ENCODE measurements at places on chromosomes 2 and 18.

GRCh38 chr2:96921561-96922319 lies 51.9 kb upstream of the SEMA4C start:
- no peak for DNase-seq

DNA sequence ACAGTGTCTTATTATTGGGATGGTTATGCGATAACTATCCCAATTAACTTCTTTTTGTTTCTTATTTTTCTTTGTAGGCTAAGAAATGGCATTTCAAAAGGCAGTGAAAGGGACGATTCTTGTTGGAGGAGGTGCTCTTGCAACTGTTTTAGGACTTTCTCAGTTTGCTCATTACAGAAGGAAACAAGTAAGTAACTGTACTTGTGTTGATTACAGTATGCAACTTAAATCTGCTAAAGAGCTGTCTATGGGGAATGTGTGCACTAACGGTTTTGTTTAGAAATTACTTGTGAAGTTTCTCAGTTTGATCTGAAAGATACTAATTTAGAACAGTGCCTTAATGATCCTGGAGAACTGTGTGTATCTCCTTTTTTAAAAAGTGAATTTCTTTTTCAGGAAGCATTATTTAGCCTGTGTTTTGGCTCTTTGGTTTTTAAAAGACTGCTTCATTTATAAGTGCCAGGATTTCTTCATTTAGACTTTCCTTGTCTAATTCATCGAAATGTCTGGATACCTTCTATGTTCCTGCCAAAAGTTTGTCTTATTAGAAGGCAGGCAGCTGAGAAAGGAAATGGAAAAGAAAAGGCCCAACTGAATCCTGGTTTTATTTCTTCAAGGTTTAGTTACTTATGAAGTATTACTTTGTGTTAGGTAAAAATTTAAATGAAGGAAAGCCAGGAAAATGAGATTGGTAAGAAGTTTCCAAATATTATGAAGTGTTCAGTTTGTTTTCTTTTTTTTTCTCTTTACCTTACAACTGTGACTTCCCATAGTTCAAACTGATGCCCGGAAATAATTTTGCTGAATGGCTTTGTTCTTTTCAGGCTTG lies 40.1 kb downstream of the GPD2 start:
- no peak for DNase-seq

GRCh38 chr2:31386648-31387047 lies 27.9 kb downstream of the XDH start:
- DNase-seq = no peak

DNA sequence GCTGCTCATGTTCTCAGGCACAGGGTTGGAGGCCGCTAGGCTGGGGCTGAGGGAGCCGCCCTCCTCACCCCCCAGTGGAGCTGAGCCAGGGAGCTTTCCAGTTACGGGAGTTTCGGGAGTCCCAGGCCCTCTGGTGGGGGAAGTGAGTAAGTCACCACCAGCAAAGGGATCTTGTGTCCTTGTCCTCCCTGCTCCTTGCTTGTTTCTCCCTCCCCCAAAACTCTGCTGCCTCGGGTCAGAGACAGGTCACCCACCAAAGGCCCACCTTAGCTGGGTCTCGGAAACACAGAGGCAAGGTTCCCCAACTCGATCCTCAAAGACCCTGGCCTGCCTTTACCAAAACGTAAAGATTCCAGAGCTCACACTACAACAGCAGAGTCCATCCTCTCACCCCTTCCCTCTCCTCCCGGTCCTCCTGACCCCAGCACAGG lies 60.5 kb upstream of the POMC start:
- DNase-seq = no peak

DNA sequence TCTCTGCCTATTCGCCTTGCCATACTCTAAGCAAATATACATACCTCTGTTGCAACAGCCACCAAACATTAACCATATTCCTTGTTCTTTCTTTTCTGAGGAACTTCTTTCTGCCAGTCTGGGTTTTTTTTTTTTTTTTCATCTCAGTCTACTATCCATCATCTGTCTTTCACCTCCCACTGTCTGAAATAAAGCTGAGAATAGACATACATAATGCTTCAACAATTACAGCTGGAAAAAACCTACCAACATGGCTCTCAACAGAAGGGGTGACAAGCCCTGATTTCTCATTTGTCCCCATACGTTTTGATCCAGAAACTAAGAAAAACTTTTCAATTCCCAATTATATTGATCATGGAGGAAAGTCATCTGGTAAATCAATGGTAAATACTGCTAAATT lies 728.8 kb upstream of the POU3F3 start:
- no peak for DNase-seq

DNA sequence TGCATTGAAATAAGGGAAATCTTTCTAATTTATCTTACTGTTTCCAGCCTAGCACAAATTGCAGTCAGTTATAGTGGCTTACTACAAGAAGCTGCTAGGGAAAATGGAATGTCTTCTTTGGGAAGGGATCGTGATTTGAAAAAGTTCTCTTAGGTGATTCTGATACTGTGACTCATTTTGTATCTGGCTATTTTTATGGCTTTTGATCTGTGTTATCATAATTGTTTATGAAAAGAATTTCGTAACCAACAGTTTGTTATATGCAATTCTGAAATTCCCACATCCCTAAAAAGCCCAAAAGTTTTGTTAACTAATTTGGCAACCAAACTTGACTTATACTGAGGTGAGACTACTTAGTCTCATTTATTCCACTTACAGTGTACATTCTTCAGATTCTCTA lies 12.4 kb downstream of the PTPN4 start:
- no peak for DNase-seq

DNA sequence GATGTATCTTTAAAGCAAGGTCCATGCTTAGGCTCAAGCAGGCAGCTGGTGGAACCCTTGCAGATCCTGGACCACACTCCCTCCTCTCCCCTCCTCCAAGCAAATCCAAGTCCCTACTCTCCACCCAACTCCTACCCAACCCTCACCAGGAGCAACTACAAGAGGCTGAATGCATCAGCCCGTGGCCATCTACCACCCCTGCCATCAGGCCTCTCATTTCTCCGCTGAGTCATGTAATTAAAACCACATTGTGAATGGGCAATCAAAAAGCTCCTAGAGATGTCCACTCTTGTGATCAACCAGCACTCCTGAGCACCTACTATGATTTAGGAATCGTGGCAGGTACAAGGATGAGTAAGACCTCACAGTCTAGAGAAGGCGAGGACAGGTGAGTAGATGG lies 142.2 kb upstream of the CAPN13 start:
- DNase-seq = no peak

DNA sequence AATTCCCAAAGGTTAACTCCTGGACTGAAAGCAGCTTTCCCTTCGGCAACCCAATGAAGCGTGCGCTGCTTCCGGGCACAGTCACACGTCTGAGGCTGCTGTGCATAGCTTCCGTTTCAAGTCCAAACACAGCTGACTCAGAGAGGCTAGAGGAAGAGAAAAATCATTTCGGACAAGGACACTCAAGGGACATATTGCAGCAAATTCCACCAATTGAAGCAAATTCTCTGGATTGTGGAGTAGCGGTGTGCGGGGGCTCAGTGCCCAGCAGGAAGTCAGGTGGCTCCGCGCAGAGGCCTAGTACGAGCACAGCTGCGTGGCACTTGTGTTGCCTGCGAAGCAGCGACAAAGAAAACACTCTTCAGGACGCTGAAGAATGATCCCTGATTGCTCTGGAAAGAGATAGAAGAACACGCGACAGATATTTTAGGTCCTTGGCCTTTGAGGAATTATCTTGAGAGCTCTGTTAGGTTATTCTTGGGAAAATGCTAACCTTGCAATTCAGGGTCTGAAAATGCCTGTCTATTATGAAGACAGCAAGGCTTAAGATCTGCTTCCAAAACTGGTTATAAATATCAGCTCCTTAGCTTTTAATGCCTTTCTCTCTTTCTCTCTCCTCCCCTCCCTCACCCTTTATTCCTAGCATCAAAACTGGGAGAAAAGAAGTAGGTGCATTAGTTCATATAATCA lies 352.6 kb upstream of the DLGAP1 start:
- no peak for DNase-seq

GRCh38 chr18:11974741-11975325 lies 6.5 kb upstream of the IMPA2 start:
- no peak for DNase-seq

DNA sequence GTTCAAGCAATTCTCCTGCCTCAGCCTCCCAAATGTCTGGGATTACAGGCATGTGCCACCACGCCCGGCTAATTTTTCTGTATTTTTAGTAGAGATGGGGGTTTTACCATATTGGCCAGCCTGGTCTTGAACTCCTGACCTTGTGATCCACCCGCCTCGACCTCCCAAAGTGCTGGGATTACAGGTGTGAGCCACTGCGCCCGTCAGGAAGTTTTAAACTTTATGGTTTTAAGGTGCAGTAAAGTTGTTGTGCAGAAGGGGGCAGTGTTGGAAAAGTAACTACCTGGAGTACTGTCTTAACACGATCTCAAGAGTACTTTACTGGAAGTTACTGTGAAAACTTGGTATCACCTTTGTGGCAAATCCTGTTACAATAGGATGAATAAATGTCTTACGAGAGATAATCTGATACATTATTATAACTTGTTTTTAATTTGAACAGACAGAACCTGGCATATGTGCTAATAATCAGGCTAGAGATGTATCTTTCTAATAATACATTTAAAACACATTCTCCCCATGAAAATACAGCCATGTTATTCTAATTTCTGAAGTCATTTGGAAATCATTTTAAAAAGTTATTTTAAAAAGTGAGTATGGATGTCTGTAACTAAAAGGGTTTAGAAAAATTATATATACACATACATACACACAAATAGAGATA lies 10.8 kb downstream of the SPDYA start:
- DNase-seq = peak; percentile 7

DNA sequence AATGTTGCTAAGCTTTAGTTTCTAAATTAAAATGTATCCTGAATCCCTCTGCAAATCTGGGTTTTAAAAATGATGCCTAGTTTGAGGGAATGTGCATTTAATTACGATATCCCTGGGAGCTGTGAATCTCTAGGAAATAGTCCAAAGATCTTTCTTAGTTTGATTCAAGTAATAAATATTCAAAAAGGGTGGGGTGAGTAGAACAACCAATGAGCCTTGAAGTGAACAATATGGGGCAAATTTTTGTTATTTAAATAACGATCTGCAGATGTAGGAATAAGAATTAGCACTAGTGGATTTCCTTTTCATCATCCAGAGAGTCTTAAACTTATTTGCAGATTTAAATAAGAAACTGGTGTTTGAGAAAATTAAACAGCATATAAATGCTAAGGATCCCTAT lies 106.3 kb downstream of the ACVR1 start:
- DNase-seq = no peak

DNA sequence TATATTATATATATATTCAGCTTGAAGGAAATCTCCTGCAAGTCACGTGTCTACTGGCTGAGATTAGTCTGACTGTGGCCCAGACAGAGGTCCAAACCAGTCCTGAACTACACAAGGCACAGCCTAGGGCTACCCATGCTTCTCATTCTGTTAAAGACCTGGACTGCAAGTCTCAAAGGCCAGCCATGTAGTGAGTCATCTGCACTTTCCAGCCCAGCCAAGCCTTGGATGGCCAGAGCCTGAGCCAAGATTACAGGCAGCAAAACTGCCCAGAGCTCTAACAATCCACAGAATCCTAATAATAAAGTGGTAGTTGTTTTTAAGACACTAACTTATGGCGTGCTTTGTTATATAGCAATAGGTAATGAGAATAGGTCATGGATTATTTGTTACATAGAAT lies 259.6 kb downstream of the SS18 start:
- no peak for DNase-seq

DNA sequence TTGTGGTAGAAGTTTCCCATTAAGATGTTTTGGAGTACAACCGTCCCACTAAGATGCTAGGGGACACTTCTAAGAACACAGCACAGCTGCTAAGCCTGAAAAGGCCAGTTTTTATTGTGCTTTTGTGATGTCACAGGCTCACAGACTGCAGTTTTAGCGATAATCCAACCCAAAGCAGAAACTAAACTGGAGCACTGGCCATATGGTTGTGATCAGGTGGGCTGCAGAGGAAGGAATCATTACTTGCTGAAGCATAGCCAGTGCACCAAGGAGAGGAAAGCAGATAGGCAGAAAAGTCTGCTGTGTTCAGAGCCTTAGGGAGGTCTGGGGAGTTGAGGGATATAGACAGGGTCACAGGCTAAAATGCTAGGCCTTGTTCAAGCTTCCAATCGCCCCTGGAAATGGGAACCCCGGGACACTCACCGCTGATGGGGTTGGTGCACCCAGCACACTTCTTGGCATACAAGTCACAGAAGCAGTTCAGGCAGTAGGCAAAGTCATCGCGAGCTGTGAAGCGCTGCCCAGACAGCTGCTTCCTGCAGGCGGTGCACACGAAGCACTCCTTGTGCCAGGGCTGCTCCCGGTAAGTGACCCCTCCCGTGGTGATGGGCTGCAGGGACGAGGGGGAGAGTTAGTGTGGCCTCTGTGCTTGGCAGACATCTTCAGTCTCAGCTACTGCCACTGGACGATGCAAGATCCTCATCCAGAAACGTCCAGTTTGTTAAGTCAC lies 25.7 kb downstream of the C2orf49 start:
- no peak for DNase-seq

DNA sequence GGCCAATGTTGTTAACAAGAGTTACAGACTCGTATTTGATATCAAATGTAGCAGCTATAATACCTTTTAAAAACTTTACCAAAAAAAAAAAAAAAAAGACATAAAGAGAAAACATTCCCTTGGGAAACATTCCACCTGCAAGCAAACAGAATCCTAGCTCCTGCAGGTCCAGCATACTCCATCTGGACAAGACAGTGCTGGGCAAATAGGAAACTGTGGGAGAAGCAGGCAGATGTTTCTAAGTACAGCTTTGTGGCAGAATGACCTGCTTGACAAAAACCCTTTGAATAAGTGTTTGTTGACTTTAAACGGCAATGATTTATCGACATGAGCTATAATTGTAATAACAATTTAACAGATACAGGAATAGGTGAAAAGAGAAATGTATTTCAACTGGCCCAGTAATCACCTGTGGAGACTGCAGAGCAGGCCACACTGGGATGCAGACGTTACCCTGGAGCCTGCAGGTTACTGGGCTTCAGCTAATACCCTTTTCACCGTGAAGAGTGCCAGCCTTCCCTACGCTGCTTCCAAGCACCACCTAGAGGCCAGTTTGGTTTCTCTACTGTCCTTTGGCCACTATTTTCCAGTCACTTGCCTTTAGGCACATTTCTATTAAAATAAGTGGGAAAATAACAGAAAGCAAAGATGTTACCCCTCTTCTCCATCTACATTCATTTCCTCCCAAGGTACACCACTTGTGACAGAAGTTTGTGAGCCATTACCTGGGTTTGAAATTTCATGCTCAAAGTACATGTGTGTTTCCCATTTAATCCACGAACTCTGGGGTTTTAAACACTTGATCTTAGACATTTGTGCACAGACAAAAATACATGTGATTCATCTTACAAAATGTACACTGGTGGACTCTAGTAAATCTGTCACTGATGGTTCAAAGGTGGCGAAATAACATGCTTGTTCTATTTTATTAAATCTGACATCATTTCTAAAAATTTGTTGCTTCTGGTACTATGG lies 96.9 kb upstream of the ZNF397 start:
- DNase-seq = no peak

GRCh38 chr2:163417596-163418337 lies 318.0 kb downstream of the FIGN start:
- no peak for DNase-seq

DNA sequence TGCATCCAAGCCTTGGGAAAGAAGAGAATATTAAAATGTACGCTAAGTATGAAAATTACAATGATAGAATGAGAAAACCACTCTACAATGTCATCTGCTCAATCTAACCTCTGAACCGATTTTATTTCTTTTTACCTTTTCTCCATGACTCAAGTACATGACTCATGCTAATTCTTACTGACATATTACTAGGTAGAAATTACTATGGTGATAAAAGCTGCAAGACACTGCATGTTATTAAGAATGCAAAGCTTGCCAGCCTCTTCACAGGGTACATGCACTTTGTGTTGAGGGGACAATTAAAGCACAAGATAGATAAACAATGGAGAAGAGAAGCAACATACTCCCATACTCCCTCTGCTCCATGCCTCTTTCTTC lies 20.7 kb downstream of the SFT2D3 start:
- DNase-seq = no peak
